Activated naive CD4-positive, alpha-beta T cell treated with Interleukin-2 at 50 U/mL for 16 hours (primary cell): ENCODE measurements at places on chromosomes 3 and 15.

DNA sequence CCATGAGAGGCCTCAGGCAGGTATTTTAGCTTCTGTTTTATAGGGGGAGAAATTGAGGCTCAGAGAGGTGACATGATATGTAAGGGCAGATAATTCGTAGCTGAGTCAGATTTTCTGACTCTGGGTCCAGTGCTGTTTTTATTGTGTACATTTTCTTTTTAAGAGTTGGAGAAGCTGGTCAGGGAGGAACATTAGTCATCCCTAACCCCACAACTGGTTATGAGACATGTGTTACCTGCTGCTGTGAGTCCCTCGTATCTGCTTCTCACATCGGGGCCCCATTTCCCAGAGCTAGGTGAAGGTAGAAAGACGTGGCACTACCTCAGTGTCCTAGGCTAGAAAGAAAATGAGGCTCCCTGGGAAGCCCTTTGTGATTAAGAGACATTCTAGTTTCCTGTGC, 28.6 kb downstream of the GALNT15 start:
- no peak for DNase-seq

- no peak for DNase-seq
Measured at GRCh38 chr3:173913397-173913796, 515.9 kb downstream of the NLGN1 start.

DNA sequence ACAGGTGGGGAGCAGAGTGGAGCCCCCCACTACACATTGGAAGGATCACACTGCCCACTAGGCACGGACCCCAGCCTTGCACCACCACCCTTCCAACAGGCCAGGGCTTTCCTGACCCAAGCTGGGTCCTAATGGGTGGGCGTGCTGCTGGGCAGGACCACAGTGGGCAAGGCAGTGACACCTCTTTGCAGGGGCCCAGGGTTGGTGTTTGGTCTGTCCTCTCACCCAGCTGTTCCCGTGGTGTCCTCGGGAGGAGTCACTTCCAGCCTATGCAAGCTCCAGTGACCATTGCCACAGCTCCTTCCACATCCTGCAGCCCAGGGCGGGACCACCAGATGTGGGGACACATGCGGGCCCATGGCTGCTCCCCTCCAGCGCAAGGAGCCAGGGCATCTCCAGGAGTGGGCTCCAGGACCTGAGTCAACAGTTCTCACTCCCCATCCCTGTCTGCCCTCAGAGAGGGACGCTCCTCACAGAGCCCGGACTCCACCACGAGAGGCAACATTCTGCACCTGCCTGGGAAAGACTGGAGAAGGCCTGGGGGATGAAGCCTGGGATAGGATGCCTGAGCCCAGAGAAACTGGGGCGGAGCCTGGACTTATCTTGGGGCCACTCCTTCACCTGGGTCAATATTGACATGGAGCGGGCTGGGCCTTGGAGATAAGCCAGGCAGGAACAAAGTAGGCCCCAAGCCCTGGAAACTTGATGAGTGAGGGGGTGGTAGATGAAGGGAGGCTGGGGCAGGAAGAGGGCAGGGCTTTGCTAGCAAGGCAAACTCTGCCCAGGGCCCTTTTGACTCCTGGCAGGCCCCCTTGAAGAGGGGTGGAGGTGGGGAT, 3.9 kb upstream of the VILL start:
- DNase-seq = no peak

GRCh38 chr15:58686286-58686685, 63.2 kb downstream of the ADAM10 start:
- no peak for DNase-seq

GRCh38 chr3:56201407-56201806, 266.9 kb downstream of the ERC2 start:
- DNase-seq = no peak

DNA sequence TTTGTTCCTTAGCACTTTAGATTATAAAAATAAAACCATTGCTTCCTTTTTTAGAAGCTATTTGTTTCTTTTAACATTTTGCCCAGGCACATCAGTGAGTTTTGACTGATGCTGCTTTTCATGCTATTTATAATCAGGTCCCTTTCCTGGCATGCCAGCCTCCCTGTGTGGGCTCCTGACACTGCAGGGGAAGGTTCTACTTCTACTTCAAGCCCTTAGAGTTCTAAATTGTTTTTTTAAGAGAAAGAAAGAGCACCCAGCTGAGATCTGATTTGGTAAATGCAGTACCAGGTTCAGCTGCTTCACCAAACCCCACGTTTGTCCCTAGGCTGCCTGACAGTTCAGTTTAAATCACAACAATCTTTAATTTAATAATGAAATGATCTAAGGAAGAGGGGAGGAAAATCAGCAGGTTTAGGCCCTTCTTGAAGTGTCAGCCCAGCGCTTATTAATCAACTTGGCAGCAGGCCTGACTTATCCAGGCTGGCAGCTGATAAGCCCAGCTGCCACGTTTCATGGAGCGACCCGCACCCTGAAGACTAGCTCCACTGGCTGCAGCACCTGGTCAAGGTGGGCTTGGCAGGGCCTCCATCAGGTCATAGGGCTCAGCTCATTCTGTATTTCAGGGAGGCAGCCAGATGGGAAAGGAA, 29.0 kb downstream of the HGD start:
- DNase-seq = no peak

- DNase-seq = no peak
Measured at GRCh38 chr3:153400641-153401040, 238.6 kb downstream of the RAP2B start.

- DNase-seq = no peak
Measured at GRCh38 chr15:94042180-94042928, 189.0 kb upstream of the MCTP2 start.

- no peak for DNase-seq
Measured at GRCh38 chr3:85785766-85786165, 827.0 kb downstream of the CADM2 start.

DNA sequence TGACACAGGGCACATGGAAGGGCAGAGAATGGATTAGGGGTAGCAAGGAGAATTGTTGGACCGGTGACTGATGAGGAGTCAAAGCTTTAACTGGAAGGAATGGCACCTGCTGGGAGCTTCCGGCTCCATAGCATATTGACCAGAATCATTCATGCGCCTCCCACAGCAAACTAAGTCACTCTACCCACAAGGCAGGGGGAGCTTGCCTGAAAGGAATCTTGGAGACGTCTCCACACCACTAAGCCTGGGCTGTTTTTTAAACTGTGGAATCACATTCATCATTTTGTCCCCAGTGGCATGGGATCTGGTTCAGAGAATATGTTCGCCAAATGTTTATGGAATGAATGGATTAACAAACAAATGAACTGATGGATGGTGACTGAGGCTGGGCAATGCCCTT, 57.0 kb upstream of the ITGA11 start:
- no peak for DNase-seq

- DNase-seq = no peak
Measured at GRCh38 chr3:166191411-166191810, 354.2 kb upstream of the BCHE start.

GRCh38 chr3:101847328-101847727, 2.0 kb upstream of the NFKBIZ start:
- DNase-seq = no peak
